Activated naive CD4-positive, alpha-beta T cell treated with anti-CD3 and anti-CD28 coated beads for 36 hours (primary cell): ENCODE measurements at places on chromosomes 6 and 20. TPM values are rescaled to one million over a fixed set of nuclear protein-coding genes. Genes with fewer than 3 reads are reported as not detected.

- DNase-seq = no peak
- H3K4me3 ChIP-seq = no peak overlapping the region
- no peaks in the 10 kb centered on the region for H3K27me3 ChIP-seq
- no peak overlapping the region for H3K27ac ChIP-seq
- no peaks in the 10 kb centered on the region for H3K36me3 ChIP-seq
These were observed 107.1 kb downstream of the MRPL14 start for GRCh38 chr6:44020148-44020547.

GRCh38 chr6:133631421-133631820, 257.5 kb upstream of the TCF21 start:
- no peak overlapping the region for H3K27ac ChIP-seq
- no peak overlapping the region for H3K4me3 ChIP-seq
- peaks cover 12% of the 10 kb centered on the region for H3K27me3 ChIP-seq
- no peaks in the 10 kb centered on the region for H3K36me3 ChIP-seq

DNA sequence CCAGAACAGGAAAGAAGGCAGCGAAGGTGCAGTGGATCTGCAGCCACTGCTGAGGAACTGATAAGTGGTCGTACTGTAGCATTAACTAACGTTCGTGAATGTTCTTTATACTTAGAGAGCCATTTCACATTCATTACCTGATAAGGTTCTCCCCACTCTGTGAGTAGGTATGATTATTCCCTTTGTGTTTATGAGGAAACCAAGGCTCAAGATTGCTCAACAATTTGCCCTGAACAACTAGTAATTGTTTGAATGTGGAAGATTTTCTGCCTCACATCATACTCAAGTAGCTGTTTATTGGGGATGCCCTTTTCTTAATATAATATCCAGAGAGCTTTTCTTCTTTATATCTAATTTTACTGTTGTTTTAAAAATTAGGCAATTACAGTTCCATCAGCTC, 24.9 kb upstream of the ELOVL5 start:
- no peak overlapping the region for H3K27ac ChIP-seq
- H3K4me1 ChIP-seq = no peaks in the 10 kb centered on the region
- H3K36me3 ChIP-seq = no peaks in the 10 kb centered on the region
- DNase-seq = no peak
- H3K27me3 ChIP-seq = no peaks in the 10 kb centered on the region
- H3K4me3 ChIP-seq = no peak overlapping the region

The C20orf202 gene
- not detected for total RNA-seq

GRCh38 chr6:155245831-155246230, 18.0 kb upstream of the CLDN20 start:
- H3K36me3 ChIP-seq = peaks cover 26% of the 10 kb centered on the region
- H3K4me3 ChIP-seq = no peak overlapping the region
- H3K27me3 ChIP-seq = peaks cover 2% of the 10 kb centered on the region
- no peak overlapping the region for H3K27ac ChIP-seq

GRCh38 chr20:39025883-39026282, 63.7 kb downstream of the DHX35 start:
- H3K27me3 ChIP-seq = no peaks in the 10 kb centered on the region
- no peak overlapping the region for H3K27ac ChIP-seq
- peak; percentile 30 for DNase-seq
- H3K4me3 ChIP-seq = no peak overlapping the region

- peaks cover 42% of the 10 kb centered on the region for H3K4me1 ChIP-seq
- peaks cover 6% of the 10 kb centered on the region for H3K36me3 ChIP-seq
- DNase-seq = peak; percentile 56
These were observed 619 bp downstream of the RREB1 start for GRCh38 chr6:7108196-7108963.

The HLA-DQA1 gene
- 0.93 TPM for total RNA-seq

- DNase-seq = no peak
- H3K4me3 ChIP-seq = no peak overlapping the region
- H3K27ac ChIP-seq = no peak overlapping the region
- no peaks in the 10 kb centered on the region for H3K36me3 ChIP-seq
These were observed 18.0 kb downstream of the CYP21A2 start for GRCh38 chr6:32056254-32056653.

The CLVS2 gene
- total RNA-seq = not detected

The KCNK5 gene
- 9.0 TPM for total RNA-seq

DNA sequence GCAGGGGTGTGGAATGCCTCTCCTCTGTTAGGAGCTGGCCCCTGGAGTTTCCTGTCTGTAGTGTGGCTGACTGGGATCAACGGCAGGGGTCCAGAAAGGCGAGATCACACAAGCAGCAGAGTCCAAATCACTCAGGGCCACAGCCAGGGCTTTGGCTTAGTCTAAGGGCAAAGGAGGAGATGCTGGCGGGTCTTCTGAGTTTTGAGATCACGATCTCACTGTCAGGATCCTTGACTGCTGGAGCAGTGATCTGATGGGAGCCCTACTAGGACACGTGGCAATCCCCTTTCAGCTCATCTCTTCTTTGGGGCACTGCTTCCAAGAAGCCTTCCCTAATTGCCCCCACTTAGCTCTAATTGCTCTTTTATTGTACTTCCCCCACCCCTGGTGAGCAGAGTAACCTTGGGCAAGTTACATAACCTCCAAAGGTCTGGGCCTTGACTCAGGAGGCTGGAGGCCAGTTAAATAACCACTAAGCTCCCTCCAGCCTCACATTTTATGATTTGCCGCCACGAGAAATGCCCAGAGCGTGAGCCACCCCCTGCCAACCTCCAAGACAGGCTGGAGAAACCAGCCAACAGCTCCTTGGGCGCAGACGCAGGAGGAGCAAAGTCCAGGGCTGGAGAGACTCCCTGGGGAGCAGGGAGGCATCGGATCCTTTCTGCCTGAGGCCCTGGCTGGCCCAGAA, 12.0 kb downstream of the KCNK5 start:
- DNase-seq = no peak
- H3K36me3 ChIP-seq = peaks cover 22% of the 10 kb centered on the region
- H3K27me3 ChIP-seq = no peaks in the 10 kb centered on the region
- peaks cover 24% of the 10 kb centered on the region for H3K4me1 ChIP-seq

DNA sequence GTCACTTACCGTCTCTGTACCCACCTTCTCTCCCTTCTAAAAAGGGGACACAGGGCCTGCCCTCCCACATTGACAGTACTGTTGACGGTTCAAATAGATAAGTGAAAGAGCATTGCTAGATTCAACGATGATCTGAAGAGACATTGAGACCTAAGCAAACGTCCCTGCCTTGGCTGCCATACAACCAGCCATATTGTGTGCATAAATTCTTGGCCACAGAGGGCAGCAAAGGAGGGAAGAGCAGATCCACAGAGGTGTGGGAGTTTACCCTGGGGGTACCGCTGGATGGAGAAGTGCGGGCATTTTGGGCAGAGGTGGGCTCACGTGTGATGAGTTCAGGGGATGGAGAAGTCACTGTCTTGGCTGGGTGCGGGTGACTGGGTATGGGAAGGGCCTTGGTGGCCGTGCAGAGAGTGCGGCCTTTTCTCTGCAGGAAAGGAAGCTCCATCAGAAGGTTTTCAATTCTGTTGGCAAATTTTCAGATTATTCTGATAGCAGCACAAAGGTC, 85.6 kb downstream of the POPDC3 start:
- H3K4me3 ChIP-seq = no peak overlapping the region
- H3K27ac ChIP-seq = no peak overlapping the region
- DNase-seq = no peak

DNA sequence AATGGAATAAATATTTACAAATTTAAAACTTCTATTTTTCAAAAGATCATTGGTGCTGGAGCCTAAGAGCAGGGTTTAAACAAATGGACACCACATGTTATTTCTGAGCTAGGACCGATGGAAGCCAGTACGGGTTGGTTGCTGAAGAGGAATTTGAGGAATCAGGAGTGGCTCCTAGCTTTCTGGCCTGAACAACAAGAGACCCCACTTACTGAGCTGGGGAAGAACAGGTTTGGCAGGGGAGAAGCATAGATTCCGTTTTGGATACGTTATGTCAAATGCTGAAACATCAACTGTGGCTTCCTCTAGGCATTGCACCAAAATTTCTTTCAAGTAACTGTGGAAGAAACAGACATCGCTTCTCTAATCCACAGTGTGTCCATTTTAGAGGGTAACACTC, 6.7 kb downstream of the WDR27 start:
- H3K27me3 ChIP-seq = no peaks in the 10 kb centered on the region
- no peak overlapping the region for H3K4me3 ChIP-seq
- H3K4me1 ChIP-seq = peaks cover 7% of the 10 kb centered on the region
- no peak for DNase-seq
- no peak overlapping the region for H3K27ac ChIP-seq

DNA sequence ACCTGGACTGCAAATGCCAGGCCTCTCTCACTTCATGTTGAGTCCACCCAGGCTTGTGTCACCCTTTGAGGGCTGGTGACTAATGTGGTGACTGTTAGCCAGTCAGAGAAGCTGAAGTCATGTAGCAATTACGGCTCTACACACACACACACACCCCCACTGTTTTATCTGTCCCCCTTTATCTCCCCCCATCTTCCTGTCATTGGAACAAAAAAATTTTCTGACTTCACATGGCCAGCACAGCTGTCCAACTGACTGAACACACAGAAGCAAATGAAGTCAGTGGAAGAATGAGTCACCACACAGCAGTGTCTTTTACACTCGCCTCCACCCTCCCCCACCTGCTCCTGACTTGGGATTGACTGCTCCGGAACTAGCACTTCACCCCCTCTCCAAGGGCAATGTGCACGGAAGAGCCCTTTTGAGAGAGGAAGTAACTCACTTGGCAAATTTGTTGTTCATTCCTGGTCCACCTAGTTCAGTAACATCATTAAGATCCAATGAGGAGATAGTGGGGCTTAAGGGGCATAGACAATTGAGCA, 198.0 kb downstream of the RNF144B start:
- no peak overlapping the region for H3K4me3 ChIP-seq
- H3K27ac ChIP-seq = no peak overlapping the region
- H3K27me3 ChIP-seq = peaks cover 10% of the 10 kb centered on the region
- no peaks in the 10 kb centered on the region for H3K4me1 ChIP-seq
- no peaks in the 10 kb centered on the region for H3K36me3 ChIP-seq
- DNase-seq = no peak

DNA sequence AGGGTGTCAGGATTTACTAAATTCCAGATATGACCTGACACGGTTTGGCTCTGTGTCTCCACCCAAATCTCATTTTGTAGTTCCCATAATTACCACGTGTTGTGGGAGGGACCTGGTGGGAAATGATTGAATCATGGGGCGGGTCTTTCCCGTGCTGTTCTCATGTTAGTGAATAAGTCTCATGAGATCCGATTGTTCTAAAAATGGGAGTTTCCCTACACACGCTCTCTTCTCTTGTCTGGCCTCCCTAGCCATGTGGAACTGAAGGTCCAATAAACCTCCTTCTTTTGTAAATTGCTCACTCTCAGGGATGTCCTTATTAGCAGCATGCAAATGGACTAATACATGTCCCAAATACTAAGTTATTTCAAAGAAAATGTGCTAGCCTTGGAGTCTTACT, 121.1 kb downstream of the CENPW start:
- H3K27ac ChIP-seq = no peak overlapping the region
- no peaks in the 10 kb centered on the region for H3K27me3 ChIP-seq
- H3K4me1 ChIP-seq = no peaks in the 10 kb centered on the region
- H3K36me3 ChIP-seq = no peaks in the 10 kb centered on the region
- no peak for DNase-seq

- H3K4me1 ChIP-seq = peaks cover 41% of the 10 kb centered on the region
- H3K27ac ChIP-seq = peak overlapping the region; percentile 86
- H3K36me3 ChIP-seq = no peaks in the 10 kb centered on the region
These were observed 56.4 kb upstream of the DUSP22 start for GRCh38 chr6:235763-236360.

DNA sequence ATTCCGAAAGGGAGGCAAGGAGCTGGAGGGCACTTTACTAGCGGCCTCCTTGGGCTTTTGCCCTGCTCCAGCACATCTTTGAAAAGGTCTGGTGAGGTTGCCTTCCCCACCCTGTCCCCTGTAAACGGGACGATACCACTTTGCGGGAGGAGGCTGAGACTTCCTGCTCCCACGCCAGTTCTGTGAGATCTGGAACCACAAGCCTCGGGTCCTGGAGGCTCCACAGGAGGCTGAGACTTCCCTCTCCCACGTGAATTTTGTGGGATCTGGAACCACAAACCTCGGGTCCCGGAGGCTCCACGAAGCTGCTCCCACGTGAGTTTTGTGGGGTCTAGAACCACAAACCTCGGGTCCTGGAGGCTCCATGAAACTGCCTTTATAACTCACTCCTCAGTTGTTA, 209.3 kb downstream of the DLL1 start:
- no peaks in the 10 kb centered on the region for H3K27me3 ChIP-seq
- no peak overlapping the region for H3K4me3 ChIP-seq
- no peak for DNase-seq

DNA sequence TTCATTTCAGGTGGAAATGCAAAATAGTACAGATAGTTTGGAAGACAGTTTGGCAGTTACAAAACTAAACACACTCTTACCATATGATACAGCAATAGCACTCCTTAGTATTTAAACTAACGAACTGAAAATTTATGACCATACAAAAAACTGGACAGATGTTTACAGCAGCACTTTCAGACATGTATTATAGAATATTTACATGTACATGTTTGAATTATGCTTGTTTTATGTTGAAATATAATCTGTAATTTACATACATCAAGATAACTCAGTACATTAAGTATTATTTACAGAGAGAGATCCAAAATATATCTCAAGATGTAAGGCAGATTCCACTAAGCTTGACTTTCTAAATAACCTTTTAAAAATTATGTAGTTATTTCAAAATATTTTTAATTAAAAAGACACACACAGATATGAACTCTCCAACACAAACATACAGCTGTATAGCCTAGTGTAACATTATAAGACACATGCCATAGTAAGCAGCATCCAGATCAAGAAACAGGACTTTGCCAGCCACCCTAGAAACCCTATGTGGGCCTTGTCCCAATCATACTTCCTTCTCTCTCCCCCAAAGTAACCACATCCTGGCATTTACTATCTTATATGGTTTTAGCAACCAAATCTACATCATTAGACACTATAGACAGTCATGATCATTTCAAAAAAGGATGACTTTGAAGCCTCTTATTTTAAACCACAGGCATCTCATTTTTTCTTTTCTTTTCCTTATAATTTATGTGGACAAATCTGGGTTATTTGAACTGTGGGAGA, 82.2 kb downstream of the MAN1A1 start:
- peaks cover 20% of the 10 kb centered on the region for H3K4me1 ChIP-seq
- no peak overlapping the region for H3K27ac ChIP-seq
- no peaks in the 10 kb centered on the region for H3K27me3 ChIP-seq
- H3K4me3 ChIP-seq = no peak overlapping the region
- no peak for DNase-seq

- peaks cover 42% of the 10 kb centered on the region for H3K4me1 ChIP-seq
- H3K36me3 ChIP-seq = peaks cover 22% of the 10 kb centered on the region
- H3K27me3 ChIP-seq = no peaks in the 10 kb centered on the region
- peak; percentile 60 for DNase-seq
- H3K27ac ChIP-seq = peak overlapping the region; percentile 77
- H3K4me3 ChIP-seq = peak overlapping the region; percentile 51
These were observed 7.2 kb upstream of the THEMIS start for GRCh38 chr6:127907960-127908640.

- no peaks in the 10 kb centered on the region for H3K36me3 ChIP-seq
- H3K4me3 ChIP-seq = no peak overlapping the region
- H3K4me1 ChIP-seq = no peaks in the 10 kb centered on the region
- no peak for DNase-seq
- no peak overlapping the region for H3K27ac ChIP-seq
These were observed 856.5 kb upstream of the MAP3K7 start for GRCh38 chr6:91443405-91443804.

GRCh38 chr6:85551264-85551663, 42.4 kb downstream of the SNX14 start:
- H3K4me3 ChIP-seq = no peak overlapping the region
- no peaks in the 10 kb centered on the region for H3K4me1 ChIP-seq
- H3K36me3 ChIP-seq = peaks cover 26% of the 10 kb centered on the region
- no peak overlapping the region for H3K27ac ChIP-seq

- H3K4me3 ChIP-seq = no peak overlapping the region
- DNase-seq = no peak
- H3K27ac ChIP-seq = peak overlapping the region; percentile 14
- H3K4me1 ChIP-seq = peaks cover 68% of the 10 kb centered on the region
These were observed 19.3 kb downstream of the ACSS1 start for GRCh38 chr20:25038591-25039015.
